ENCODE measurements at places on chromosomes 2 and 18.

DNA sequence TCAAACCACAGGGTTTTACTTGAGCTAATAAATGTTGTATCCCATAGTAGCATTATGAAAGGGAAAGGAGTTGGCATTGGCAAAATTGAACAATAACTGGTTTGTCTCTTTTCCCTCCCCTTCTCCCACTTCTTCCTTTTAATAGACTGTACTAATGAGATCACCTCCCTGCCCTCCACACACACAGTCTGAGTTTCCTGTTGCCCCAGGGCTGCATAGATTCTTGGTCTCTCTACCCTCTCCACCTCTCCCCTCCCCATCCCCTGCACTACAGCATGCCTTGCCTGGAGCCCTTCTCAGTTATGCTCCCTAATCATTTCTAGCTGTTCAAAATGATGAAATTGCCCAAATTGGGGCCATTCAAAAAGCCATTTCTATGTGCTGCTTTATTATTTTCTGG lies 37.2 kb upstream of the NEMP2 start:
- no peak for DNase-seq

DNA sequence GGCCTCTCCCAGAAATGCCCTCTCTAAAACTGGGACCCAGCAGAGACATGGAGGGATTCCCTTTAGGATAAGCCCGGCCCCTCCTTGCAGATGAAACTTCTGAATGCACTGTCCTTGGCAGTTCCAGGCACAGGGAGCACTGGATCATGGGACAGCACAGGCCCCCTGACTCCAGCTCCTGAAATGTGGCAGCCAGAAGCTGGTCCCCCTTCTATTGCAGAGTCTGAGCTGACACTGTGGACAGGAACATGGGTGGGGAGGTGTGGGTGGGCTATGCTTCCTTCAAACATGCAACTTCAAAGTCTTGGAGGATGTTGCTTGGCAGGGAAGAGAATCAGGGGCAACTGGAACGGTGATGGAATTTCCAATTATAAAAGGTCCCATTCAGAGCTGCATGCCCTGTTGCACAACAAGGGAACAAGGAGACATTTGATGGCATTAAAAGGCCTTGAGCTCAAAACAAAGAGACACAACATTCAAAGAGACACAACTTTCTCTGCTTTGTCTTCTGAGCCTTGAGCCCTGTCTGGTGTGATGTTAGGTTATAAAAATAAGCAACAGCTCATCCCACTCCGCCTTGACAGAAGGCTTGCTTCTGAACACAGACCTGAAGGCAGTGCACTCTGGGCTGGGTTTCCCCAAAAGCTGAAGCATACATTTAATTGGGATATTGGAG lies 239.0 kb downstream of the OSR1 start:
- DNase-seq, result no peak

DNA sequence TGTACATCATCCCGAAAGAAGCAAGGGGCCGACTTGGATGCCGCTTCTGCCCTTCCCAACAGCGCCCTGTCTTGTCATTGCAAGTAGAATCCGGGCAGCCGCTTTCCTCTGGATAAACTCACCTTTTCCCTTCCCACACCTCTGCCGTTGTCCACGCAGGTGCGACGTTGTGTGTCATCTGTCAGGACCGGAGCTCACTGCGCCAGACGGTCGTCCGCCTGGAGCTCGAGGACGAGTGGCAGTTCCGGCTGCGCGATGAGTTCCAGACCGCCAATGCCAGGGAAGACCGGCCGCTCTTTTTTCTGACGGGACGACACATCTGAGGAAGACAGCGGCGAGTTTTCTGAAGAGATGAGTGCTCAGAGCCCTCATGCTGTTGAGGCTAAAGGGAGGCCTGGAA lies 29.9 kb downstream of the NTSR2 start:
- DNase-seq, result no peak

DNA sequence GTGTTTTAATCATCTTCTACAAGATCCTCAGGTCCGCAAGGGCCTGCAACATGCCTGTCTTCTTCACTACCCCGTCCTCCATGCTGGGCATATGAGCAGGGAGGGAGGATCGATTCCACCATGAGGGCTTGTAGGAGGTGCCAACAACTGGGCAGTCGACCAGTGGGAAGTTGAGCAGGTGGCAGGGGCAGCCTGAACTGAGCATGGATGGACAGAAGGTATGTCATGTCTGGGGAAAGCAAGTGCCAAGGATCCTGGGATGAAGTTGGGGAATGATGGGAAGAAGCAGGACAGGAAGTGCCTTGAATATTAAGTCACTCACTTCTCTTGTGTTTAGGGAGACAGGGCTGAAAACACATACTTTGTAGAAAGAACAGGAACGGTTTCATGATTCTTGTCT lies 44.7 kb downstream of the CTIF start:
- no peak for DNase-seq

GRCh38 chr2:105134081-105134480 lies 96.2 kb downstream of the MRPS9 start:
- no peak for DNase-seq

DNA sequence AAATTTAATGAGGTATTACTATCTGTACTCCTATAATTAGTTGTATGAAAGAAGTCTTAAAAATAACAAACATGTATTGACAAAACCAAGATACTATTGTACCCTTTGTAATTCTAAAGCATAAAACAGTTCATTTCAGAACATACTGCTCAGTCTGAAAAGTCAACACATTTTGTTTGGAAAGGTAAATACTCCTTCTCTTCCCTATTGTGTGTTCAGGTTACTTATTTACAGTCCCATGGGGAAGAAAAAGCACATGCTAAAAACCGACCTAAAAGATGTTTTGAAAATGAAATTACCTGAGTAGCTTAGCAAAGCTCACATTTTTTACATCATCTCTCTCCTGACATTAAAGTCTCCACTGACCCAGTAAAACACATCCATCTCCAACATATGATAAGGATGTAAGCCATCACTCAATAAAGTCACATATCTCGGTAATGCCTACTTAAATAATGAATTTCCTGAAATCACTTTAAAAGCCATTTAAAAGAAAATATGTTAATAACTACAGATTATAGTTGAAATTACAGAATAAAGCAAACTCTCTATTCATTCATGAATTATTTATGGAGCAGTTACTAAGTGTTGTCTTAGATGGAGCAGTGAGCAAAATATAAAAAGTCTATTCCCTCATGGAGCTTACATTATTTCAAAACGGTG lies 75.6 kb upstream of the FZD5 start:
- DNase-seq, result no peak

GRCh38 chr2:146129231-146129630 lies 1609.3 kb upstream of the ZEB2 start:
- no peak for DNase-seq

DNA sequence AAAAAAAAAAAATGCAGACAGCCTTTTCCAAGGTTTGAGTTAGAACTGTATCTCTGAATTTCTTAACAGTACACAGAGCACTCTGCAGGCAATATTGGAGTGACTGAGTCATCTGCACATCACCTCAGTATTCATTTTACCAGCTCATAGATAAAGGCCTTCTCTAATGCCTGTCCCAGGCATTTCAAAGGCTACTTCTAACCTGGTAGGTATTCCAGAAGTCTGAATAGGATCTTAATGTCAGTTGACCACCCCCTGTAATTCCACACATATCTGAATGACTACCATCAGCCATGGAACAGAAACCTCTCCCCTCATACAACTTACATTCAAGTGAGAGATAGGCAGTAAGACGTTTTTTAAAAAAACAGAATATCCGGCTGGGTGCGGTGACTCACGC lies 9.0 kb downstream of the METTL21A start:
- DNase-seq, result no peak

DNA sequence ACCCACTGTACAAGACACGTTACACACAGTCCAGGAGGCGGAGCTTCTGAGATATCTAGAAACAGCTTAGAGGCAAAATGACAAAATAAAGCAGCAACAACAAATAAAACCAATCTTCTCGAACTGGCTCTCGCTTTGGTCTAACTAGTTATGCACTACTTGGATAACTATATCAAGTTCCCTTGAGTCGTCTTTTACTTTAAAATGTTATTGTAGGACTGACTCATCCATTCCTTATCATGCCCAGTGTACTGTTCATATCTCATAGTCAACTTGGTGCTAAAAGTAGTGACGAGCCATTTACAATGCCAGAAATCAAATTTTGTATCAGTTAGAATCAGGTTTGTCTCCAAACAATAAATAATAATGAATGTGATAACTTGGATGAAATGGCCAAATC lies 102.5 kb upstream of the SLC35G4 start:
- DNase-seq, result no peak

DNA sequence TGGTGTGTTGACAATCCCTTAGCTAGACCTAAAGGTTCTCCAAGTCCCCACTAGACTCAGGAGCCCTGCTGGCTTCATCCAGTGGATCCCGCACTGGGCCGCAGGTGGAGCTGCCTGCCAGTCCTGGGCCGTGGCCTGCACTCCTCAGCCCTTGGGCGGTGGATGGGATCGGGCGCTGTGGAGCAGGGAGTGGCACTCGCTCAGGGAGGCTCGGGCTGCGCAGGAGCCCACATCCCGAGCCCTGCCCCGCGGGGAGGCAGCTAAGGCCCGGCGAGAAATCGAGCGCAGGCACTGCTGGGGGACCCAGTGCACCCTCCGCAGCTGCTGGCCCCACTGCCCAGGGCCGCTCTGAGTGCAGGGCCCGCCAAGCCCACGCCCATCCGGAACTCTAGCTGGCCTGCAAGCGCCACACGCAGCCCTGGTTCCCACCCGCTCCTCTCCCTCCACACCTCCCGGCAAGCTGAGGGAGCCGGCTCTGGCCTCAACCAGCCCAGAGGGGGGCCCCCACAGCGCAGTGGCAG lies 20.8 kb upstream of the ROCK1 start:
- no peak for DNase-seq

DNA sequence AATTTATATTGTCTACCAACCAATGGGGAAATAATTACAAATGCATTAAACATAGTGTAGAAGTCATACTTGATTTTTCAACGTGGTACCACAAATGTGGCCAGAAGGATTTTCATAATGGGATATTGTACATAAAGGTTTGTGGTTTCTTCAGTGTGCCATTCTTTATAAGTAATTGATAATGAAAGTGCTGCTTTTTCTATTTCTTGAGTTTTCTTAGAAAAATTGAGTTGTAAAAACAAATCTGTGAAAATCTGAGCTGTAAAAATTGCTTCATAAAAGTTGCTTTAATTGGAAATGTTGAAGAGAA lies 103.6 kb downstream of the KYNU start:
- no peak for DNase-seq

DNA sequence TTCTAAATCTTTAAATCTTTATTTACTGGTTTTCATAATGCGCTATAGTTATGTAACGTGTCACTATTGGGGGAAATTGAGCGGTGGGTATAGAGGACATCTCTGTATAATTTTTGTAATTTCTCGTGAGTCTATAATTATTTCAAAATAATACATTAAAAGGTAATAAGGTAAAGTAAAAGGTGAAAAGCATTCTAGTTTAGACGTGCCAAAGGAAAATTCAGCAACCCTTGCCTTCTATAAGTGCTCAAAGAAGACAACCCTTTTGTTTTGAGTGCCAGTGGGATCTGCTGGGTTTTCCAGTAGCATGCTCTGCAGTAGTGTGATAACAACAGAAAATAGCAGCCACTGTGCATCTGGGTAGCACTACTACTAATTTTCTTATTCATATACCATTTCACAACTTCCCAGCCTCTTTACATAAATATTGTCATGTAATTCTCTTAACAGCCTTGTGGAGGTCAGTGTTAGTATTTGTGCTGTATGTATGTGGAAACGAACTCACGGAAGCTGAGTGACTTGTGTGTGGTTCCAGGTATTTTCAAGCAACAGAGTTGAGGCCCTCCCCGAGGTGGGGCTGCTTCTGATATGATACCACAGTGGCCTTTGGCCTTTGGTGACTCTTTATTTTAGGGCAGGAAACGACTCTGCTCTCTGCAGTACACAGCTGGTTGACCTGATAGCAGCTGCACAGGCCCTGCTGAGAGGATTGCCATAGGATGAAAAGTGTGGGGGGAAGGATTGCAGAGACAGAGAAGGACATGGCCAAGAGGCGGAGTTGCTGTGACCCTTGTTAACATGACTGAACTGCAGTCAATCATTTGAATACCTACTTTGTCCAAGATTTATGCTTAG lies 104.5 kb downstream of the TDRD15 start:
- DNase-seq, result no peak
